A549 treated with CORT108297 at 1 μM for 4 hours (cell line): ENCODE measurements at places on chromosomes 2 and 18. TPM values are rescaled to one million over a fixed set of nuclear protein-coding genes. Genes with fewer than 3 reads are reported as not detected.

Gene NXPH2
- not detected in 5 replicates for total RNA-seq

Gene GULP1
- total RNA-seq: 31.7 to 47.3 TPM (median 38.4 TPM) in 5 replicates

Gene PEX13
- total RNA-seq: 13.1 to 16.6 TPM (median 15.4 TPM) in 5 replicates

Gene CCNT2
- 8.2 to 10.7 TPM (median 10.3 TPM) in 5 replicates for total RNA-seq

Gene REG3G
- not detected in 5 replicates for total RNA-seq

Gene ALLC
- total RNA-seq: 0.06 to 0.13 TPM (median 0.12 TPM) in 4 of 5 replicates, not detected in the other

Gene CFC1
- not detected in 5 replicates for total RNA-seq
